Fibroblast of skin of back (primary cell): ENCODE measurements at places on chromosomes 4 and X.

DNA sequence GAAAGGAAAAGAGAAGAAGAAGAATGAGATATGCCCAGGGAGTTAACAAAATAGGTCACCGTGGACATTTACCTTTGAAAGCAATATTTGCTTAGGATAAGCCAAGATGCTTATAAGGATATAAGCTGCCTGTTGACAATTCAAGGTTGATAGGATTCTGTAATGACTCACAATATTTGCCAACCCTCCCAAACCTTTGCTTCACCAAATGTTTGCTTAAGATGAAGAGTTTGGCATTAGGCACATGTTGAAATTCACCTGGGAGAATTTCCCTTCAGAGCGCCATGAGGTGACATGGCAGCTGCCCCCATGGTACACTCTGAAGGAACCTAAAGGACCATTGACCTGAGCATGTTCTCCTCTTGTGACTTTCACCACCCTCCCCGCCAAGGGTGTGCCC, 4.6 kb downstream of the PALLD start:
- DNase-seq: no peak

- DNase-seq: peak; percentile 36
Observed at GRCh38 chr4:147136310-147136709, 190.6 kb upstream of the TTC29 start.

GRCh38 chr4:87835197-87835596, 2.4 kb downstream of the MEPE start:
- peak; percentile 31 for DNase-seq

DNA sequence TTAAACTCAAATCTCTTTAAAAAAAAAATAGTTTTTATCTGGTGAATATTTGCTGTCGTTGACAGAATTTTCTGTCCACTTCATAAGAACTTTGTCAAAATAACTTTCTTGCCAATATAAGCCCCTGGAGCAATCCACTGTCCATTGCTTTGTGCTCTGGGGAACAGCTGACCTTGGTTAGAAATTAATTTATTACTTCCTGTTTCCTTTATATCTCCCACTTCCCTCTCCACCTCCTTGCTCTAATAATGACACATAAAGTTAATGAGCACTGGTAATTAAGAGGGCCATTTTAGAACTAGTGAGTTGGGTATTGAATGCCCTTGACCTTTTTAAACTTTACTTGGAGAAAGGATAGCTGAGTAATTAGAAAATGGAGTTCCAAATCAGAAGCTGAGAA, 151.3 kb upstream of the LEF1 start:
- DNase-seq: no peak

- DNase-seq: no peak
Observed at GRCh38 chrX:133546441-133546840, 131.2 kb upstream of the GPC4 start.

GRCh38 chr4:107780665-107781064, 44.1 kb upstream of the SGMS2 start:
- DNase-seq: no peak

DNA sequence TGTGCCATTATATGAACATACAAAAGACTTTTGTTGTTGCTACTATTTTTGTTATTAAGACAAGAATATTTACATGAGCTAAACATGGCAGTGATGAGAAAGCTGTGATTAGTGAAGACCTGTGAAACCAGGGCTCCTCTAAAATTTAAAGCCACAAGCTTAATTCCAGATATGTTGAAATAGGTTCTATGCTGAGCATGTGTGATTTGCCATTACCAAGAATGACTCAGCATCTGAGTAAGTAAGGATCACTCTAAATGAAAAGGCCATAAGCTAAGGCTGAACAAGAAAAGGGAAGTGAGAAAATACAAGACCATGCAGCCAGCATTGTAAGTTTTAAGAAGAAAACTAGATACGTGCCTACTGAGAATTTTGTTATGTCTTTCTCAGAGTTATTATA, 75.9 kb upstream of the CAMK2D start:
- DNase-seq: peak; percentile 86

- DNase-seq: no peak
Observed at GRCh38 chrX:108285356-108285755, 152.9 kb downstream of the COL4A6 start.

DNA sequence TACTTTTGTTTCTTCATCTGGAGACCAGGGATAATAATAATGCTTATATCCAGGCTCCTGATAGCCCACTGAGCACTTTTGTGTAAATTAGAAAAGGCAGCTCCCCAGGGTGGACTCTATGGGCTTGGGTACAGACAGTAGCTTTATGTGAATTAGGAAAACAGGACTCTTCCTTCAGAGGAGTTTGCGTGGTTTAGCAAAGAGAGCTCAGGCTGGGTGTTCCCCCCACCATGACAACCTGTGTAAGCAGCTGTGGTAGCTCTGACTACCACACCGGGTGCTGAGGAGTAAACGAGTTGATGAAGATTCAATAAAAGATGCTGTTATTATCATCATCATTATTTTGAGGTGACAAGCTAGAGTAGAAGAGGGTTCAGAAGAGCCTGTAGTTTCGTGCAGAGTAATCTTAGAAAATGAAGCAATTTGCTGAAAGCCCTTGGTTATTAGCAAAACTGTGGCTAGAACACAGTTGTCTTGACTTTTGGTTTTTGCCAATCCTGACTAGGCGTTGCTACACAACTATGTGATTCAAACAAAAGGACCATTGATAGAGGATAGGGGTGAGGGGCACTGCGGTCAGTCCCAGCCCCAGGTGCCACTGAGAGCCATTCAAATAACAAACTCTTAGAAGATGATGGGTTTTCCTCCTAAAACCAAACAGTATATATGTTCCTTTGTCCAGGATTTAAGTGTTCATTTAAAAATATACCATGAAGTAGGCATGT, 60.6 kb upstream of the LIMCH1 start:
- no peak for DNase-seq

DNA sequence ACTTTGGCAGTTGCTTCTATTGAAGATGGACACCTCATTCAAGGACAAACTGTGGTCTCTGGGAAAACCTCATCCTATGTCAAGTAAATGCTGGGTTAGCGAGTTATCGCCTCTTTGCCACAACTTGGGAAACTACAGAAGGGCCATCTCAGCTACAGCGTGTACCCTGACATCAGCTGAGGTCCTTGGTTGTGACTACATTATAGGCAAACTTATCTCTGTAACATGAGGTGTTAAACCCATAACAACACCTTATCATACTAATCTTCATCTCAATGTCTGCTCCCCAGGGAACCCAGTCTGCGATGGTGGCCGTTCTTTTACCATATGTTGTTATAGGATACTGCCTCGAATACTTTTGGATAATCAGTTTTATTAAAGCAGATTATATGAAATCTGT, 1862.7 kb downstream of the STIM2 start:
- DNase-seq: no peak

GRCh38 chrX:134801267-134801666, 143.0 kb upstream of the PLAC1 start:
- peak; percentile 24 for DNase-seq

- no peak for DNase-seq
Observed at GRCh38 chr4:55568905-55569504, 22.3 kb upstream of the CLOCK start.

GRCh38 chr4:145545538-145546174, 64.0 kb downstream of the SMAD1 start:
- DNase-seq: peak; percentile 64
